ENCODE measurements at places on chromosomes 16 and 17.

DNA sequence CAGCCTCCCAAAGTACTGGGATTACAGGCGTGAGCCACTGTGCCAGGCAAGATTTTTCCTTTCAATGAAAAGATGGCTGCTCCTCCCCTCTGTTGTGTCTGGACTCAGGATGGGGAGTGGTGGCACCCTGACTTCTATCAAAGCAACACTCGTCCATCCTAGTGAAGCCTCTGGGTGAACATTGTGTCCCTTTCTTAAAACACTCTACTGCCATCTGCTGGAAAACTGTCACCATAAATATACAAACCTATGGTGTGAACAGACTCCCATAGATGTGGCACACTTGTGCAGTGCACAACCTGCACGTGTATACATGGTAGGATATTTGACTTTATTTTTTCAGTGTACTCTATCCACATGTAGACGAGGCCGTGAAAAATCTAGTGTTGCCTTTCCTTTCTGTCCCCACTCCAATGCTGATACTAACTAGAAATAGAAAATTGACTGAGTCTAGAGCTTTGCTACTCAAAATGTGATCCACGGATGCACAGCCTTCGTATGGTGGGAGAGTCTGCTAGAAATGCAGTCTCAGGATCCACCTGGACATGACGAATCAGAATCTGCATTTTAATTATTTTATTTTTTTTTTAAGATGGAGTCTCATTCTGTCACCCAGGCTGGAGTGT, 55.9 kb upstream of the PLCG2 start:
- DNase-seq, result no peak

DNA sequence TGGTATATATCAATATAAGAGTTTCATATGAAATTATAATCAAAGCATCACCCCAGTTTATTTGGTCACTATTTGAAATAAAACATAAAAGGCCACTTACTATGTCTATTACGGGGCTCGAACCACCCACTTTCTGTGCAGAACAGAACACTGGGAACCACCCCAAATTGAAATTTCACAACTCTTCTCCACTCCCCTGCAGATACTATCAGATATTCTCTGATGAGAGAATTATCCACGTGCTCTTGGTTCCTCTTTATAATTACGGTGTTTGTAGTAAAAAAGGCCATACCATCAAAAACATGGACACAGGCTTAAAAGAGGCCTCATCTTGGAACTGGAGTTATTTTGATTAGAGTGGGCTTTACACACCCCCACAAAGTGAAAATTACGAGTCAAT, 82.8 kb downstream of the WDR59 start:
- no peak for DNase-seq

- DNase-seq, result no peak
Observed at GRCh38 chr16:80066805-80067580, 466.5 kb upstream of the MAF start.

GRCh38 chr17:57628421-57628820, 116.7 kb downstream of the CCDC182 start:
- DNase-seq, result no peak

DNA sequence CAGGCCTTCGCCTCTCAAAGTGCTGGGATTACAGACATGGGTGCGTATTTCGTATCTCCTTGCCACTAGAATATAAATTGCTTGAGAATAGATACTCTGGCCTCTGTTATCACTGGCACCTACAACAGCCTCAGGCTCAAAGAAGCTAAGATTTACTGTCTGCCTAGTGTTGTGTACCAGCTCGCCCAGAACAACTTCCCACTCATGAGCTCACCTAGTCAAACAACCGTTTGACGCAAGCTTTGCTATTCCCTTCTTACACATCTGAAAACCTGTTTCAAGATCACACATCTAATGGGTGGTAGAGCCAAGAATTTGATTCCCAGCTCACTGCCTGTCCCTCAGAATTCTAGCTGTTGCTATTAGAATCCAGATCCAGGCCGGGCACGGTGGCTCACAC, 24.4 kb downstream of the MIS12 start:
- no peak for DNase-seq

- no peak for DNase-seq
Observed at GRCh38 chr17:33593991-33594390, 300.9 kb upstream of the ASIC2 start.

DNA sequence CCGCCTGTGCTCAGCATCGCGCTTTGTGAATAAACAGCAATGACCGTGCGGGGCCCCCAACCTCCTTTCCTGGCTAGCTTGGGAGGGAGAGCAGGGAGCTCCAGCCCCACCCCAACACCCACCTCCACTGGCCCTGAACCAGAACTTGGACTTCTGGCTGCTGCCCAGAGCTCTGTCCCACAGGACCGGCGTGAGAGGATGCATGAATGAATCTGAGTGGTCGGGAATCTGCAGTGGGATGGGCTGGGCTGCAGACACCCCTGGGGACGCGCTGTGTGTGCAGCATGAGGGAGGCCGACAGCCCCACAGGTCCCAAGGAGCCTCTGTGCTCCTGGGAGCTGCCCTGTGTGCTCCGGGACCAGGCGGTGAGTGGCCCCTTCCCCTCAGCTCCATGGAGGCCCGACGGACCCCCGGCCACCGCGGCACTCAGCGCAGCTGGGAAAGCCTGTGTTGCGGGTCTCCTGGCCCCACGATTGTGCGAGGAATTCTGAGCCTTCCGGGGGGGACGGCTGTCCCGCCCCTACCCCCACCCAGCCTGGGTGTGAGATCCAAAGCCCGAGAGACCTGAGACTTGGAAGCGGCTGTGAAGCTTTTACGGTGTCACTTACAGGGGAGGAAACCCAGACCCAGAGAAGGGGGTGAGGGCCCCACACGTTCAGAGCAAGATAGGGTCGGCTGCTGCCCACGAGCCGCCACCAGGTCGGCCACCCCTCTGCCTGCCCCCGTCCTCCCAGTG, 5.4 kb downstream of the PIEZO1 start:
- DNase-seq, result no peak

GRCh38 chr16:21723532-21723931, 59.8 kb downstream of the OTOA start:
- DNase-seq, result no peak

DNA sequence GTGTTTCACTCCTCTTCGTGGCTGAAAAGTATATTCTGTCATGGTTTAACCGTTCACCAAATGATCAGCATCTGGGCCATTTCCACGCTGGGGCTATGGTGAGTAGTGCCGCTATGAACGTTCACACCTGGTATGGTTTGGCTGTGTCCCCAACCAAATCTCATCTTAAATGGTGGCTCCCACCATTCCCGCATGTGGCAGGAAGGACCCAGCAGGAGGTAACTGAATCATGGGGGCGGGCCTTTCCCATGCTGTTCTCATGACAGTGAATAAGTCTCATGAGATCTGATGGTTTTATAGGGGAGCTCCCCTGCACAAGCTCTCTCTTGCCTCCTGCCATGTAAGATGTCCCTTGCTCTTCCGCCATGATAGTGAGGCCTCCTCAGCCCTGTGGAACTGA, 45.7 kb upstream of the ZNF469 start:
- no peak for DNase-seq

- DNase-seq, result no peak
Observed at GRCh38 chr16:11799509-11800381, 2.7 kb upstream of the ZC3H7A start.

DNA sequence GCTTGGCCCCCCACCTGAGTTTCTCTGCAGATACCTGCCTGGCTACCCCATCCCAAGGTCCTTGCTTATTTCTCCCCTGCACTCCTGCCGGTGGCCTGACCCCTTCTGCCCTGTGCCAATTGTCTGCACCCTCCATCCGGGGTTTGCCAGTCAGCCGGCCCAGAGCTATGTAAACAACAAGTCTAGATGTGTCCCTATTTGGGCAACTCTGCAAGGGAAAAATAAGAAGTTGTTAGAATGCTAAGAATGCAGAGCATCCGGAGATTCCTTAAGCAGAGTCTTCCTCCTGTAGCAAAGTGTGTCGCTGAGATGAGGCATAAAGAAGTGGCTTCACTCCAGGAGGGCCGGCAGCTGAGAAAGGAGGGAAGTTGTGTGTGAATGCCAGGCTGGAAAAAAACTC, 46.6 kb downstream of the RGS9 start:
- DNase-seq, result no peak

GRCh38 chr17:2709183-2709661, 2.3 kb downstream of the CLUH start:
- no peak for DNase-seq

GRCh38 chr16:68227183-68227793, 8.6 kb downstream of the ESRP2 start:
- no peak for DNase-seq

GRCh38 chr16:183005-183404, 2.7 kb downstream of the HBQ1 start:
- DNase-seq, result no peak

DNA sequence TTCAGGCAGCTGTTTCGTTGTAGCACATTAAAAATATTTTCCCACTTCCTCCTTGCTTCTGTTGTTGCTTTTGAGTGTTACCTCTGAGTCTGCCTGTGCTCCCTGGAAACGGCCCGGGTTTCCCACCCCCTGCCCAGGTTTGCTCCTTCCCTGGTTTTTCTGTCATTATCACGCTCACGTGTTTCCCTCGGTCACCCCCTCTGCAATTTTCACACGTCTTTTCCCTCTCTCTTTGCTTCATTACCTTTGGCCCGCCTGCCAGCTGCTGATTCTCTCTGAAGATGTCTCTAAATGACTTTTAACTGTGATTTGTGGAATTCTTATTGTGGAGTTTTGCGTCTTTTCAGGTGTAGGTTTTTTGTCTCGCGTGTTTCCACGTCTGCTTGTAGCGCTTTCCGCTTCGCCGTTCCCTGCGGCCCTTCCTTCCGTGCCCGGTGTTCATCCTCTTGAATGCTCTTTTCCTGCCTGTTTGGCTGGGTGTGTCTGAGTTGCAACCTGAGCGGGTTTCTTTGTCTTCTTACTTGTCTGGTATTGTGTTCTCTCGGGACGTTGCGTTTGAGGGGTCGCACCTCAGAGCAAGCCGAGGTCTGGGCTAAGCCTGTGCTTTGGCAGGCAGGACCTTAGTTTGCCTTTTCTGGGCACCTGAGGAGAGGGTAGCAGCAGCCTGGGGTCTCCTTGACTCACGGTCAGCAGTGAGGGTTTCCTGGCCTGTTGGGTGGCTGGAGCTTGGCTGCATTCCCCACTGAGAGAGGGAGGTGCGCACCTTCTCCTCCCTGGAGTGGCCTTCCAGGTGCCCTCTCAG, 96.3 kb upstream of the ZNF750 start:
- DNase-seq, result no peak

GRCh38 chr16:57607676-57608461, 20.6 kb upstream of the ADGRG1 start:
- DNase-seq, result no peak

- no peak for DNase-seq
Observed at GRCh38 chr17:11924076-11924475, 73.2 kb downstream of the ZNF18 start.

DNA sequence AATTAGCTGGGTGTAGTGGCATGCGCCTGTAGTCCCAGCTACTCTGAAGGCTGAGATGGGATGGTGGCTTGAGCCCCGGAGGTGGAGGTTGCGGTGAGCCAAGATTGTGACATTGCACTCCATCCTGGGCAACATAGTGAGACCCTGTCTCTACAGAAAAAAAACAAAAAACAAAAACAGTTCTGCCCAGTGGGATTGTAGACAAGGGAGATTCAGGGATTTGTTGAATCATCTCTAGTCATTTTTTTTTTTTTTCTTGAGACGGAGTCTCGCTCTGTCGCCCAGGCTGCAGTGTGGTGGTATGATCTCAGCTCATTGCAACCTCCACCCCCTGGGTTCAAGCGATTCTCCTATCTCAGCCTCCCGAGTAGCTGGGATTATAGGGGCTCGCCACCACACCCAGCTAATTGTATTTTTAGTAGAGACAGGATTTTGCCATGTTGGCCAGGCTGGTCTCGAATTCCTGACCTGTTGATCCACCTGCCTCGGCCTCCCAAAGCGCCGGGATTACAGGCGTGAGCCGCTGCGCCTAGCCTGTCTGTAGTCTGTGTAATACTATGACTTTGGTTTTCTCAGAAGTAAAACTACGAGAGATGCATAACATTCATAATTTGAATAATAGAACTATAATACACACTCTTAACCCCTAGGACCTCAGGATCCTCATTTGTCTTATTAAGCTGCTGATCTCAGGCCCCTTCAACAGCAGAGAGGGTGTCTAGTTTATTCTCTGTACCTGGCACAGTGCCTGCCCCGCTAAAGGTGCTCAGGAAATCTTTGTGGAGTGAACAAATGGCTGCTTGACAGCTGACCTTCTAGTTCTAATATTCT, 1.4 kb downstream of the TEN1 start:
- DNase-seq, result no peak

GRCh38 chr17:61419496-61420046, 19.9 kb downstream of the TBX2 start:
- no peak for DNase-seq

- DNase-seq, result no peak
Observed at GRCh38 chr17:77213778-77214132, 73.0 kb downstream of the SEC14L1 start.

DNA sequence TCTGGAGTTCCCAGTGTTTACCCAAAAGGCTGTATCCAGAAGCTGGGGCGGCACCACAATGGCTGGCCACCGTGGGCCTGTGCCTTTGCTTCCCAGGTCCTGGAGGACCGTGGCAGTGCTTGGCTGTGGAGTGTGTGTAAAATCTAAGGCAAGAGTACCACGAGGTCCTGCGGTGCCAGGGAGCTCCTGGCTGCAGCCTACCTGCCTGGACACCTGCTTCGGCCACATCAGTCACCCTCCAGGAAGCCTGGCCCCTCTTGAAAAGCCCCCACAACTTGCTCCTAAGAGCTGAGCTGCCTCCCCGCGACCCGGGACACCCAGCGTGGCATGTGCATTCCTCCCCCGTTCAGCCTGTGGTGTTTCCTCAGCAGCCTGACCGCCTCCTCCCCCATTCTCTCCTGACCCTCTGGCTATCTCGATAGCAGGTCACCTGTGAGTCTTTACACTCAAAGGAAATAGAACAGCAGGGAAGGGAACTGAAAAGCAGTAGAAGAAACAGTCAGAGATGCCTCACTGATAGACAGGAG, 7.9 kb downstream of the TIMM22 start:
- no peak for DNase-seq

DNA sequence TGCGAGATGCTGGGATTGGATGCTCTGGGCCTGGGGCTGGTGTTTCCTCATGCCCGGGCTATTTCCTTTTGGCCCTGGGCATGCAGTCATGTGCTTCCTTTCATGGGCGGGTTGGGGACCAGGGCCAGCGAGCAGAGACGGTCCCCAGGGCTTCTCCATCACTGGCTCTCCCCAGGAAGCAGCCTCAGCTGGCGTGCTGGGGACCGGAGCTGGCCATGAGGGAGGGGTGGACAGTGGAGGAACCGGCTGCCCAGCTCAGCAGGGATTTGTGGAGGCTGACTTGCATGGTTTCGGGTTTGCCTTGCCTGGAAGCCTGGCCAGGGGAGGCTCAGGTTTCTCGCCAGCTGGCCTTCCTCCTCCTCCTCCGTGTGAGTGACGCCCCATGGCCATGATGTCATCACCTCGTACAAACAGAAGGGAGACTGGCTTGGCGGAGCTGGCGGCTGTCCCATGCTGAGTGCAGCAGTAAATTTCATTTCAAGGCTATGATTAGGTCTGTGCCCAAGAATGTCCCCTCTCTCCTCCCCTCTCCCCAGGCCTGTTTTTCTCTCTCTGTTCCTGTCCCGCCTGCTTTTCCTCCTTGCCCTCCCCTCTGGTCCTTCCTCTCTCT, 8.9 kb upstream of the TIMP2 start:
- peak; percentile 96 for DNase-seq

GRCh38 chr16:76835339-76835738, 355.7 kb upstream of the MON1B start:
- no peak for DNase-seq
